Central memory CD4-positive, alpha-beta T cell (primary cell): ENCODE measurements at places on chromosomes 7 and 10.

- DNase-seq: peak; percentile 24
These were observed 187.3 kb upstream of the PRSS58 start for GRCh38 chr7:142445019-142445686.

- DNase-seq: no peak
These were observed 20.4 kb upstream of the HIPK2 start for GRCh38 chr7:139798221-139798620.

GRCh38 chr7:140539461-140539860 lies 60.2 kb upstream of the MKRN1 start:
- DNase-seq: no peak

DNA sequence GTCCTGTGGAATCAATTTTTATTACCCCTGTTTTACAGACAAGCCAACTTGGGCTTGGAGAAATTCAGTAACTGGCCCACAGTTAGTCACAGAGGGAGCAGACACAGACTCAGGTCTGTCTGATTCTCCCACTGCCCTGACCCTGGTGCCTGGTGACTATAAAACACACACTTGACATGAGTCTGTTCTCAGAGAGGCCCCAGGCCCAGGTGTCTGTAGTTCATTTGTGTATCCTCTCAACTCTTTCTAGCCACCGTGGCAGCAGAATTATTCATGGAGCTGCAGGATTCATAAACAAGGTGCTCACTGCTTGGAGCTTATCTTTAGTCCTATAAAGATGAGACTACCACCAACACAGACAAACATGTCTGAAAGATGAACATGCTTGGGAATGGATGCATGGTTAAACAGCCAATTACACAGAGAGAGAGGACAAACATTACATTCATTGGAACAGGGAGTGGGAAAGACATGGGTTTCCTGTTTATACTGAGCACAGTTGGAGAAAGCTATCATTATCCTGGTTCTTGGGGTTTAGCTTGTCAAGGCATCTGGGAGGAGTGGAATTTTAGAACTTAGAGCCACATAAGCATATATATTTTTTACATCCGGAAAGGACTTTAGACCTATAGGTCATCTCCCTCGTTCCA lies 79.1 kb upstream of the PDCD4 start:
- DNase-seq: no peak

- no peak for DNase-seq
These were observed 204.1 kb upstream of the NFE2L3 start for GRCh38 chr7:25947669-25948516.
